ENCODE measurements at places on chromosomes 12 and 14. TPM values are rescaled to one million over a fixed set of nuclear protein-coding genes. Genes with fewer than 3 reads are reported as not detected.
A peak's percentile ranks its signal among the peaks of the same experiment; 100 is the strongest.

DNA sequence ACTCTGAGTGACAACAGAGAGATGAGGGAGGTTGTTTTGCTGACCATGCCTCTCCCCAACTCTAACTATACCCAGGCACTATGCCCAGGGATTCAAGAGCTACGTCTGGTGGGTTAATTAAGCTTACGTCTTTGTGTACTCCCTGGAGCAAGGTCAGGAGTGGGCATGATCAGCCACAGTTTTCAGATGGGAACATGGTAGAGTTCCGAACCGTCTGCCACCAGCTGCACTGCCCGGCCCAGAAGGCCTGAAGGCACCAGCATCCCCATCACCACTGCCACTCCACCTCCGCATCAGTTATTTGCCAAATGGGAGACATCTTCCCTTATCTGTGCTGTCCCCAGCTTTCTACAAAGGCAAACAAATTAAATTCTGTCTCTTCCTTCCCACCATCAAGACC lies 11.1 kb upstream of the GPX2 start:
- DNase-seq = no peak

- DNase-seq = no peak
Observed at GRCh38 chr12:34126239-34126641, 103.9 kb downstream of the ALG10 start.

DNA sequence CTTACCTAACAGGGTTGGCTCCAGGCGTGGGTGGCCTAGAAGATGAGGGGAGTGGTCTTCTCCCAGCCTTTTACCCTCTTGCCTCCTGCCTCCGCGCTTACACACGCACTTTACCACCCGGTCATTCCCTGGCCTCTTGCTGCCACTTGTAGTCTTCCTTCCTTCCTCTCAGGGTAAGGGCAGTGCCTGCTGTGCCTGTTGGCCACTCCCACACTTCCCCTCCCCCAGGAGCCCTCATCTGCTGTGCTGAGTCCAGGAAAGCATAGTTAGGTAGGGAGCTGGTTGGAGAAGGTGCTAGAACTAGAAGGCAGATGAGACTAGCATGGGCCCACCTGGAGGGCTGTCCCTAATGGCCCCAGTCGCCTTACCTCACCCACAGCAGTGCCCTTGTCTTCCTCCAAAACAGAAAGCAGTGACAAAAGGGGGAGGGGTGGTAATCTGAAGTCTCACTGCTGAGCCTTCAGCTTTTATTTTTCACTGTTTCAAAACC lies 54.3 kb upstream of the SRSF5 start:
- DNase-seq = no peak

GRCh38 chr12:127811988-127812387 lies 455.0 kb upstream of the TMEM132C start:
- no peak for DNase-seq

DNA sequence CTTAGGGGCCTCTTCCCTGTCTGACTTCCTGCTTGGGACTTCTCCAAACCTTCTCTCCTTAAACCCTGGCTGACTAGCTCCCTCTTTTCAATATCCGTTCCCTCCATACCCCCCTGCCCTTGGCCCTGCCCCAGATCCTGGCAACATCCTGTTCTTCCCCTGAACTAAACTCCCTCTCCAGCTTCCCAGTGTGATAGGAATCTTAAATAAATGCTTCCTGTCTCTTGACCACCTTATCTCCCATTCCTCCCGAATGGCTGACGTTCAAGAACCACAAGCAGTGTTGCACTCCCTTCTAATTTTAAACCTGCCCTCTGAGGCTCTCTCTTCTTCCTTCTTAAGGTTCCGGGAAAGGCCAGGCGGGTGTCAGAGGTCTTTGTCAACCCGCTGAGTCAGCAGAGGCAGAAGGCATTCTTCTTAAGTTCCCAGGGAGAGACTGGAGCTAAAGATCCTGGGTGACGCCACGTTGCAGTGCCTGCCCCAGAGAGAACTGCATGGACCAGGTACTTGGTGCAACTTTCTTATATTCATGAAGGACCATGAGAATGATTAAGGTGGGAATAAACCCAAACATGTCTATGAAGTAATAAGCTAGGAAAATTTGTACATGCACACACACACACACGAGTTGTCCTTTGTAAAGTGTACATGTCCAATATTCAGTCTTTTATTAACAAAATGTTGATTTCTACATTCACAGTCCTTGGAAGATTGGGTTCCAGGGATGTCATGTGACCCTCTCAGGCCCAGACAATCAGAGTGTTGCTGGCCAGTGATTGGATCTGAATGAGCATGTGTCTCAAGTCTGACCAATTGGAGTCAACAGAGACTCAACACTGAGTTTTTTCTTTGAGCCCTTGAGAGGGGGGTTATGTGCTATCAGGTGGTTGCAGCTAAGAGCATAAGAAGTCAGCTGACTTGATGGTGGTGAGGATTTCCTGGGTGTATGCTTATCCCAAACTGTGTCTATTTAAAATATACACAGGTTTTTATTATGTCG lies 420.2 kb upstream of the TBX3 start:
- no peak for DNase-seq

GRCh38 chr12:2879853-2880252 lies 2.8 kb downstream of the RHNO1 start:
- DNase-seq = no peak

DNA sequence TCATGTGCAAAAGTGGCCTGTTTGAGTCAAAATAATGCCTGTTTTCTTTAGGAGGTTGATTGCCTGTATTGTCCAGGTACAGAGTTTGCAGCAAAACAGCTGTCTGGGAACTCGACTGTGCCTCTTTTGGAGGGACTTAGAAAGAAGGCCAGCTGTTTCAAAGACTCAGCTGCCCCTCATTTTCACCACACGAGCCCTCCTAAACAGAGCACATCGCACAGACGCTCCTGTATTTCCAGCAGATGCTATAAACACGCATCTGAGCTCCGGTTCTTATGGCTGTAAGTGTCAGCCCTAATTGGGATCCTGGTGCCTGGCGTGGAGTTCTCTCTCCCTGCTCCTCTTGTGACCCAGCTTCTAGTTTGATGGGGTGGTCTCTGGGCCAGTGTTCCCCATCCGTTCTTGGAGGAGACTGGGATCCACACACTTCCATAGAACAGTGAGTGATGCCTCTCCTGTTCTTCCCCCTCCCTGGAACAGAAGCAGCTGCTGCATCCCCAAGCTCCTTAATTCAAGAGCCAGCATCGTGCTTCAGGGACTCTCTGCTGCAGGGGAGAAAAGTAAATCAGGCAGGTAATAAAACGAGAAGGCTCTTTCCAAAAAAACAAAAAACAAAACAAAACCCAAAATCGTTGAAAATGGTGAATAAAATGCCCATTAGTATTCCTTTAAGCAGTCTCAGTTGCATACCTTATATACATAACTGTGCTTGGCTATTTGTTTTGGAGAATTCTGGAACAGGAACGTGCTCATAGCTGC lies 269.0 kb downstream of the SLC15A4 start:
- DNase-seq = no peak

DNA sequence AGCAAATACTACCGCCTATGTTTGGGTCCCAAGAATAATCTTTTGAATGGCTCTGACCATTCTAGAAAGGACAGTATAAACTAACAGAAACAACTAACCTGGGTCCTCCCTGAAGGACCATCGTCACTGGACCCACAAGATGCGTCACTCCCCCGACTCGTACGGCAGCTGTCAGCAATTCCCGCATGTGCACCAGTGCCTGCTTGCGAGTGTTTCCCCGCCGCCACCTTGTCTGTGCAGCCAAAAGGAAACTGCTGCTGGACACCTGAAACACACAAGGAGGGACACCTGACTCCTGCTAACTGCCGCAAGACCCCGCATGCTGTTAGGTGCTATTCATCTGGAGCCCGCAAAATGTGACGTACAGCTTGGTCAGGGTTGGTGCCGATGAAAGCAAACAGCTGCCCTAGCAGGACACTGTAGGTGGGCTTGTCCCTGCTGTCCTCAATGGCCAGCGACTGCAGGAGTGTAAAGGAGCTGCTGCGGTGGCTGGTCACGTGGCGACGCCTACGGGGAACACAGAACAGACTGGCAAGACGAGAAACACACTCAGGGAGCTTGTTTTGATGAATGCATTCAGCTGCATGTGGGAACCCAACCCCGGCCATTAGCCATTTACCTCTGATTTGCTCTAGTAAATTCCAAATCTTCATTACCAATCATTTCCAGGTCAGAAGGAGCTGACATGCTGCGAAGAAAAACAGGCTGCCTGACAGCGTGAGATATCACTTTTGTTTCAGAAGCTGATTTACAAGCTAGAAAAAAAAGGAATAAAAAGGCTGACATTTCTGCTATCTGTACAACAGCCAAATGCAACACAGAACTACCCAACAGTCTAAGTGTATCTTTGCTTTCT lies 118.1 kb downstream of the TRAFD1 start:
- no peak for DNase-seq

- DNase-seq = no peak
Observed at GRCh38 chr14:30417121-30417520, 141.8 kb upstream of the G2E3 start.

DNA sequence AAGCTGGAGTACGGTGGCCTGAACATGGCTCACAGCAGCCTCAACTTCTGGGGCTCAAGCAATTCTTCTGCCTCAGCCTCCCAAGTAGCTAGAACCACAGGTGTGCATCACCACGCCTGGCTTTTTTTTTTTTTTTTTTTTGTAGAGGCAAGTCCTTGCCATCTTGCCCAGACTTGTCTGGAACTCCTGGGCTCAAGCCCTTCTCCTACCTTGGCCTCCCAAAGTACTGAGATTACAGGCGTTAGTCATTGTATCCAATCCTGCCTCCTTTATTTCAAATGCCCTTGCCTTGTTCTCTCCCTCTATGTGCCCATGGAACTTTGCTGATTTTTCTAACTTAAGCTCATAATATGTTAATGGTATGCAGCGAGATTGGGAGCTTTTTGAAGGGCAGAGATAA lies 49.2 kb upstream of the PRICKLE1 start:
- DNase-seq = no peak

GRCh38 chr12:33828326-33828725 lies 194.0 kb upstream of the ALG10 start:
- DNase-seq = no peak

DNA sequence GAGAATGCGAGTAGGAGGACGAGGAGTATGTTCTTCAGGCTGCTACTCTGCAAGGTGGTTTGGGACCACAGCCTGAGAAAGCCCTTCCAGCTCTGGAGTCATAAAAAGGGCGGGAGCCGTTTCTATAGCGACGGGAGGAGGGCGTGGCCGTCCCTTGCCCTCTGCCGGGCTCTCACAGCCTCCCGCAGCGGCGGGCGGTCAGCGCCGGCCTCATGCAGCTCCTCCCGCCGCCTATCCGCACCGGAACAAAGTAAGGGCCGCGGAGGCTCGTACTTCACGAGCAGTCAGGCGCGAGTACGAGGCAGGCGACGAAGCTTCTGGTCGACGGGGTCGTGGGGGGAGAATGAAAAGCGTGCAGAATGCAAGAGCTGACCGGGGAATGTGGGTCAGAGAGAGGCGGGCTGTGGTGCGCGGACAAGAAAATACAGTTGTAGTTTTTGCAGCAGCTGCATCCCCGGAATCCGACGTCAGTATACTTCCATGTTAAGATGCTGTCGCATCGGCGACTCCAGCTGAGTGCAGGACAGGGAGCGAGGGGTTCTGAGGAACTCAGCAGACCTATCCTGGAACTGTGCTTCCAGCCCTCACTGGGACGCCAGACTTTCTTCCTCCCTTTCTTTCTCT lies at the start of gene DYRK4:
Gene DYRK4 (plus strand): TSS at position 175 of the 624 bp plus-strand sequence. CDS start 38 bp downstream, at position 213.
- DNase-seq = peak; percentile 33

The WNT5B gene
- 3.1 TPM for total RNA-seq

The KCNA5 gene
- total RNA-seq = 58.8 TPM

The SLC8A3 gene
- total RNA-seq = 0.49 TPM

The AICDA gene
- not detected for total RNA-seq

The NRIP2 gene
- 8.1 TPM for total RNA-seq

The PIK3C2G gene
- not detected for total RNA-seq

Measured in thoracic aorta (tissue), 2 donors.